Stimulated activated CD8-positive, alpha-beta memory T cell treated with anti-CD3 and anti-CD28 coated beads, Interleukin-4, amount 100 ng/mL, for 1 hour (primary cell): ENCODE measurements at places on chromosomes 5 and 9.

DNA sequence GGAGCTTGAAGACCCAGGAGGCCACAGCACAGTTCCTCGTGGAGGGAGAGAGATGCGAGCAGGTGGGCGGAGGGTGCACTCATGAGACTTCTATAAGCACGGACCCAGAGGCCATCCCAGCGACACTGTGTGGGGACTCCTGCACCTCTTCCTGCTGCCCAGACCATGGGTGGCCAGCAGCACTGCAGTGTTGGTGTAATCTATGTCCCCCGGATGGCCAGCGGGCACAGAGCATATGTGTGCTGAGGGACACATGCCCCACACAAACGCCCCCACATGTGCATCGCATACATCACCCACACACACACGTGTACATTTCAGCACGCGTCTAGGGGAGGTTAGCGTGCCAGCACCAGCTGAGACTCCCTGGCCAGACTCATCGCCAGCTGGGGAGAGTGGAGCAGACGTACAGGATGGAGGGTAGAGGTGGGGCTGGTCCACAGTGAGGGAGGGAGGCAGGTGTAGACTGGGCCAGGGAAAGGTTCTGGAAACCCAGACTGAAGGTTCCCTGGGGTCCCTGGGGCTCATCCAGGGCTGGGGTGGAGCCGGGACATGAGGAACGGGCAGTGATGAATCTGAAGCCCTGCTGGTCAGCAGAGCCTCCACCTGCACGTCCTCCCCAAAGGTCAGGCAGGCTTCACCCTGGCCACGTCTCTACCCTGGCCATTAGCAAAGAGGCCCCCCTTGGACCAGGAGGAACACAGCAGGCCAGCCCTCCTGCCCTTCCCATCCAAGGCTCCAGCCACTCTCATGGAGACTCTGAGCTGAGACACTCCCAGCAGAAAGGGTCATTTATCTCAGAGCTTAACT is 27.6 kb downstream of the ADAMTS2 start:
- no peak for DNase-seq

GRCh38 chr9:137619240-137620047 is 639 bp downstream of the EHMT1 start:
- no peak for DNase-seq

DNA sequence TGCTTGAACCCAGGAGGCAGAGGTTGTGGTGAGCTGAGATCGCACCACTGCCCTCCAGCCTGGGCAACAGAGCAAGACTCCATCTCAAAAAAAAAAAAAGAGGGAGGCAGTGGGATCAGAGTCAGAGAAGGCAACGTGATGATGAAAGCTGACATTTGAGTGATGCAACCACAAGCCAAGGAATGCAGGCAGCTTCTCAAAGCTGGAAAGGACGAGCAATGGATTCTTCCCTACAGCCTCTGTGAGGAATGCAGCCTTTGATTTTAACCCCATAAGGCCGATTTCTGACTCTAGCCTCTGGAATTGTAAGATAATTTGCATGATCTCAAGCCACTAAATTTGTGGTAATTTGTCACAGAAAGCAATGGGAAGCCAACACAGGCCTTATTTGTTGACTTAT is 9.8 kb downstream of the TGFBI start:
- DNase-seq, result no peak

DNA sequence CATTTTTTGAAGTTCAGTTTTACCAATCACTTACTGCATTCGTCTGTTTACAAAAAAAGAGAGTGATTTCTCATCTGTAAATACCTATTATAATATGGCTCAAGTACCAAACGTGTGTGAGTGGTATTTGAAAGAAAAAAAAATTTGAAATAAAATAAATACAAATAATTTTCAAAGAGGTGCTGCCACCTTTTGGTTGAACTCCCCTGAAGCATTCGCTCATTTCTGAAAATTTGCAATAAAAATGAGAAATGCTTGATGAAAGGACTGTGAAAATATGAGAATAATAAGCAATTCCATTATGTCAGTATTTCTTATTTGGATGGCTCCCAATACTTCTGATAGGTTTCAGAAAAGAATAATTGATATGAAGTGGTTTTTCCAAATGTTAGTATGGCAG is 409.9 kb downstream of the CTNND2 start:
- no peak for DNase-seq

DNA sequence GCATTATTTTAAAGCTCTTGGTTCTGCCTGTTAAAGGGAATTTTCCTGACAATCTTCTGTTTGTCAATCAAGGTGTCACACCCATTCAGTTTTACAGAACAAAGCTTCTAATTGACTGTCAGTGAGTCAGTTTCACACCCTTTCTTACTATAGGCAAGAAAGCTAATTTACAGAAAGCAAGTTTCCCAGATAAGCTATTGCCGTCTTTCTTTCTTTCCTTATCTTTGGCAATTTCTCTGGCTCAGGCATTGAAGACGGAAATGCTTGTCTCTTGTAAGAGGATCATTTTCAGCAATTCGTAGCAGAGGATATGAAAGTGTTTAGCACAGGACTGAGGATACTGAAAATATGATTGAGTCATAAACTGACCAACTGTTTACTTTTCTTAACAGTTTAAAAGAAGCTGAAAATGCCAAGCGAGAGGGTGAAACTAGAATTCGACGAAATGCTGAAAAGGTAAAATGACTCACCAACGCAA is 27.0 kb downstream of the SPINK5 start:
- no peak for DNase-seq

DNA sequence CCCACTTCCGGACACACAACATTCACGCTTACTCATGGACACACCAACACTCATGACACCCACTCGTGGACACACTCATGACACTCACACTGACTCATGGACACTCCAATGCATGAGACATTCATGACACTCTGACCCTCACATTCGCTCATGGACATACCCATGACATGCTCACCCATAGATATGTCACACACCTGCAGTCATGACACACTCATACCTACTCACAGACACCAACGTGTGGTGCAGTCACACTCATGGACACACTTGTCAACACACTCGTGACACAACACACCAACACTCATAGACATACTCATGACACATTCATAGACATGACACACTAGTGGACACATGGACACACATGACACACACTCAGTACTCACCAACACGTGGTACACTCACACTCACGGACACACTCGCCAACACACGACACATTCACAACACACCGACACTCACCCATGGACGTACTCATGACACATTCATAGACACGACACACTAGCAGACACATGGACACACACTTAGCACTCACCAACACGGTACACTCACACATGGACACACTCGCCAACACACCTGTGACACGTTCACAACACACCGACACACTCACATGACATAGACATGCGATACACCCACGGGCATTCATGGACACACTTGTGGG is 73.4 kb downstream of the PHF2 start:
- no peak for DNase-seq
